ENCODE measurements at places on chromosomes 7 and 10. TPM values are rescaled to one million over a fixed set of nuclear protein-coding genes. Genes with fewer than 3 reads are reported as not detected.

ZNF862 gene
- total RNA-seq: 3.9 TPM

VIPR2 gene
- total RNA-seq: not detected

ATG9B gene
- not detected for total RNA-seq

COL1A2 gene
- total RNA-seq: 1,652 TPM

NUTM2A gene
- total RNA-seq: not detected

SLC18A3 gene
- not detected for total RNA-seq

AKR1C4 gene
- total RNA-seq: not detected

CRPPA gene
- total RNA-seq: 2.8 TPM

TUBB8 gene
- not detected for total RNA-seq

TBXAS1 gene
- total RNA-seq: 3.5 TPM

MGMT gene
- total RNA-seq: 7.5 TPM

SSC4D gene
- total RNA-seq: 0.60 TPM

ZNF467 gene
- not detected for total RNA-seq

HMX2 gene
- total RNA-seq: 0.10 TPM

PNPLA8 gene
- 38.7 TPM for total RNA-seq

TNPO3 gene
- total RNA-seq: 59.0 TPM

MRPL32 gene
- total RNA-seq: 85.3 TPM

PGAM2 gene
- total RNA-seq: 0.78 TPM

LRRC18 gene
- not detected for total RNA-seq

NRCAM gene
- 0.78 TPM for total RNA-seq

VPS37D gene
- 2.1 TPM for total RNA-seq

UCMA gene
- not detected for total RNA-seq

CPA2 gene
- total RNA-seq: not detected

SCIN gene
- total RNA-seq: not detected

TMEM236 gene
- 0.12 TPM for total RNA-seq

A1CF gene
- total RNA-seq: not detected

HGF gene
- total RNA-seq: 0.39 TPM

PLA2G12B gene
- not detected for total RNA-seq

GPER1 gene
- total RNA-seq: 0.84 TPM

CALN1 gene
- not detected for total RNA-seq

CRYGN gene
- total RNA-seq: not detected

WDR91 gene
- total RNA-seq: 8.4 TPM

RADIL gene
- total RNA-seq: not detected

HUS1 gene
- total RNA-seq: 22.0 TPM

GFRA1 gene
- total RNA-seq: 0.72 TPM

ZNF488 gene
- total RNA-seq: 0.12 TPM

COL26A1 gene
- total RNA-seq: 0.29 TPM

ACTL6B gene
- not detected for total RNA-seq

TLX1 gene
- not detected for total RNA-seq

GPR158 gene
- total RNA-seq: 13.7 TPM

TUBAL3 gene
- 1.4 TPM for total RNA-seq

AASS gene
- total RNA-seq: 21.1 TPM

PON3 gene
- total RNA-seq: not detected

VSTM4 gene
- total RNA-seq: 0.12 TPM

WDR86 gene
- not detected for total RNA-seq

HOXA10 gene
- 18.7 TPM for total RNA-seq

DPY19L1 gene
- 47.7 TPM for total RNA-seq

STEAP1B gene
- total RNA-seq: 89.9 TPM

All from RPMI7951 (cell line).